CD4-positive, alpha-beta T cell treated with Interleukin-17A for 1 hour (primary cell): ENCODE measurements at places on chromosomes 4 and X.

- DNase-seq: no peak
Measured at GRCh38 chrX:13364230-13364857, 44.5 kb upstream of the ATXN3L start.

DNA sequence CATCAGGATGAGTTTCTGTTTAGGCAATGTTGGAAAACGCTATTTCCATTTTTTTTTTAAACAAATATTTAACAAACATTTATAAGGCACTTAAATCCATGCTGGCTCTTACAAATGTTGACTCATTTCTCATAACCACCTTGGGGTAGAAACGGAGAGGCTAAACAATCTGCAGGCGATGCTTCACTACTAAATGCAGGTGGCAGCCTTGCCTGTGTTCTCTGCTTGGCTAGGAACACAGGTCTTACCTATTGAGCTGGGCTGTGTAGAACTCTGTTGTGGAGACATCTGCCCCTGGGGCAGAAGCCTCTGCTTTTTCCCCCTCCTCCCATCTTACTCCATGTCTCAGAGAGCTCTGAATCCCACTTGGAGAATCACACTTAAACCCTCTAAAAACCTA is 1.4 kb upstream of the CXCL1 start:
- DNase-seq: no peak

- DNase-seq: no peak
Measured at GRCh38 chrX:131729295-131729694, 185.4 kb downstream of the OR13H1 start.

DNA sequence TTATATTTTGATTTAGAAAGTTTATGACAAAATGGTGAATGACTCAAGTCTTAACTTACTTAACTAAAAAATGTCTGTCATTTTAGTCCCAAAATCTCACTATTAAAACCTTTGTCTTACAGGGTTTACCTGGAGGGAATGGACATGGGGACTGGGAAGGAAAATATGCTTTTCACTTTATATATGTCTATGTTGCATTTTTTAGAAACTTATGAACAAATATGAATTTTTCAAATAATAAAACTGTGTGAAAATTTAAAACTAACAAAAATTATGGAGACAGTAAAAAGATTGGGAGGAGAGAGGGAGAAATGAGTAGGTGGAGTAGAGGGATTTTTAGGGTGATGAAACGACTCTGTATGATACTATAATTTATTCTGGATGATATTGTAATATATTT is 6.2 kb downstream of the MGARP start:
- no peak for DNase-seq

DNA sequence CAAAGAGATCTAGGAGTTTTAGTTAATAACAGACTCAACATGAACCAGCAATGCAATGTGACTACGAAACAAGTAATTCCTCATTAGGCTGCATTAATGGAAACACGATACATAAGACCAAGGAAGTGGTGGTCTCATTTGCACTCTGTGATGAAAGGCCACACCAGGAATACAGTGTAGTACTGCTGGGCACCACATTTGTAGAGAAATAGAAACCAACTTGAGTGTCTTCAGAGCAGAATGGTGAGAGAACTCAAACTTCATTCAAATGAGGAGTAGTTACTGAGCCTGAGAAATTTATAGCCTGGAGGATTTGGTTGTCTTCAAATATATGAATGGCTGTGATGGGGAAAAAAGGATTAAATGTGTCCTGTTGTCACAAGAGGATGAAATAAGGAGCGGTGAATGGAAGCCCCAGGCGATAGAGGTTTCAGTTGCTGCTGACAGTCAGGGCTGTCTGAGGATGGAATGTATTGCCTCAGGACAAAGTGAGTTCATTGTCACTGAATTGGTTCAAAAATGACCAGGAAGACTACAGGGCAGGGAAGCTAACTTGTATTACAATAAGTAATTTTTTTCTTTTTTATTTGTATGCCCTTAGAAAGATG is 50.9 kb downstream of the NFKB1 start:
- no peak for DNase-seq

- DNase-seq: no peak
Measured at GRCh38 chr4:73674451-73674919, 54.2 kb upstream of the RASSF6 start.

GRCh38 chr4:119053245-119053644 is 82.4 kb upstream of the MYOZ2 start:
- DNase-seq: no peak

- DNase-seq: no peak
Measured at GRCh38 chr4:105440890-105441289, 33.0 kb downstream of the PPA2 start.
